Activated T-helper 9 cell treated with anti-CD3 and anti-CD28 coated beads, Interleukin-2, amount 50 U/mL, for 16 hours (primary cell): ENCODE measurements at places on chromosomes 6 and 20.

DNA sequence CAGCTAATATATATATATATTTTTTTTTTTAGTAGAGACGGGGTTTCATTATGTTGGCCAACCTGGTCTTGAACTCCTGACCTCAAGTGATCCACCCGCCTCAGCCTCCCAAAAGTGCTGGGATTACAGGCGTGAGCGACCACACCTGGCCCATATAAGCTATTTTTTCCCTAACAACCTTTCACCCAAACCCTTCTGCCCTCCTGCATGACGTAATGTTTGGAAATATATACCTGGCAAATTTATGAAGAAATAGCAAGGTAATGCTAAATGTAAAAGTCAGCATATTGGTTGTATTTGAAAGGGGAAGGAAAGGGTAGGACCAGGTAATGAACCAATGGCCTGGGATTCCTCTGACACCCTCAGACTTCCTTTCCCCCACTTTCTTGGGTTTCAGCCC lies 325.5 kb upstream of the ARID1B start:
- DNase-seq = no peak

- no peak for DNase-seq
Measured at GRCh38 chr6:160978141-160978901, 13.2 kb upstream of the MAP3K4 start.

DNA sequence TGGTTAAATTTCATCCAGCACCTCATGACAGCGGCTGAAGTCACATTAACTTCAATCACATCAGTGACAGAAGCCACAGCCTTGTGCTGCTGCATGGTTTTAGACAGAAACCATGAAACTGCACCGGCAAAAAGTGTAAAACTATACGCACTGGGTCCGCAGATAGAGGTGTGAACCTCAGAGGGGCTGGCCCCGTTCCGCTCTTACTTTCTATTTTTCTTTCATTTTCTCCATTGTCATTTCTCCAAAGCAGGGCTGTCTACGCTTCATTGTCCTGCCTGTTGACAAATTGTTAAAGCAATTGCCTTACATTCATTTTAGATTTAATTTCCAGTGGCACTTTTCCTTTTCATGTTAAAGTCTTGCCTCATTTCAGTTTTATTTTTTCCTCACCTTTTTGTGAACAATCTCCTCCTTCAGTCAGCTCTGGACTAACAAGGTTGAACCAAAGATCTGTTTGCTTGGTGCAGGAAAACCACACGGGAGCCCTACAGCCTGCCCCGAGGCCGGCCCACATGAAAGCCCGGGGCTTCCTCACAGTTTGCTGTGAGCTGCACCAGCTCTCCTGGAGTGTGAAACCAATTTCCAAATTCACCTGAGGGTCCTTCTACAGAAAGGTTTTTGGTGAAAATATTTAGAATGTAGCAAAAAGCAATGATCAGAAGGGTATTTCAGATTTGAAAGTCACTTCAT lies 63.7 kb downstream of the PRR18 start:
- DNase-seq = no peak

- DNase-seq = no peak
Measured at GRCh38 chr6:94372229-94372628, 952.9 kb upstream of the EPHA7 start.

DNA sequence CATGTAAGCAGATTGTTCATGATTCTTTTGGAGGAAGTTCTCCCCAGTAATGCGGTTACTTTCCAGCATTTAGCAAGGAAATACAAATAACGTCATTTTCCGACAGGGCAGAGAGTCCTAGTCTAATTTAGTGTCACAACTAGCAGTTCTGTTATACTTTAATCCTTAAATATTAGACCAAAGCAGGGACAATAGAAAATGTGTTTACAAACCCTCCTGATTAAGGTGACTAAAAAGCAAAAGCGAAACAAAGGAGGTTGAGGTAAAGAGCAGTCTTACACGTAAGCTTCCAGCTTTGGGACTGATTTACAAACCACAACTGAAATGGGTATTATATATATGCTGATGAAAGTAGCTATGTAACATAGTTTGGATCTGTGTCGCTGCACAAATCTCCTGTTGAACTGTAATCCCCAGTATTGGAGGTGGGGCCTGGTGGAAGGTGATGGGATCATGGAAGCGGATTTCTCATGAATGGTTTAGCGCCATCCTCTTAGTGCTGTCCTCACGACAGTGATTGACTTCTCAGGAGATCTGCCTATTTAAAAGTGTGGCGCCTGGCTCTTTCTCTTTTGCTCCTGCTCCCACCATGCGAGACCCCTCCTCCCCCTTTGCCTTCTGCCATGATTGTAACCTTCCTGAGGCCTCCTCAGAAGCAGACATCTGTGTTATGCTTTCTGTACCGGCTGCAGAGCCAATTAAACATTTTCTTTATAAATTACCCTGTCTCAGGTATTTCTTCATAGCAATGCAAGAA lies 81.9 kb downstream of the PLCB1 start:
- DNase-seq = no peak

DNA sequence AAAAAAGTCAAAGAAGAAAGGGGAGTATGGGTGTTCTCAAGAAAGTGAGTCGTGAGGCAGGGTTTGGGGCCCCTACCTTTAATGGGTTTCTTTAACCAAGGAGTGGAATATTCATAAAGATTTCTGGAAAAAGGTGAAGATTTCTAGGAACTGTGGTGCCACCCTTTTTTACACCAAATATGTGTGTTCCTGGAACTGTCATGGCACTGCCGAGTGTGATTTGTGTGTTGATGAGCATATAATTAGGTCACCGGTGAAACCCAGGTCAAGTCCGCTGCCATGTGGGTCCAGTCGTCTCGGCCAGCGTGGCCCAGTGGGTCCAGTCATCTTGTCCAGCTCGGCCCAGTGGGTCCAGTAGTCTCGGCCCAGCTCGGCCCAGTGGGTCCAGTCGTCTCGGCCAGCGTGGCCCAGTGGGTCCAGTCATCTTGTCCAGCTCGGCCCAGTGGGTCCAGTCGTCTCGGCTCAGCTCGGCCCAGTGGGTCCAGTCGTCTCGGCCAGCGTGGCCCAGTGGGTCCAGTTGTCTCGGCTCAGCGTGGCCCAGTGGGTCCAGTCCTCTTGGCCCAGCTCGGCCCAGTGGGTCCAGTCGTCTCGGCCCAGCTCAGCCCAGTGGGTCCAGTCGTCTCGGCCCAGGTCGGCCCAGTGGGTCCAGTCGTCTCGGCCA lies 8.3 kb upstream of the EEF1A2 start:
- DNase-seq = no peak
